Stimulated activated CD4-positive, alpha-beta T cell treated with anti-CD3 and anti-CD28 coated beads, Interleukin-1b, Interleukin-23, amount 100 ng/mL, for 1 hour (primary cell): ENCODE measurements at places on chromosomes 4 and X.

- no peak for DNase-seq
Measured at GRCh38 chrX:18769812-18770573, 62.5 kb downstream of the PPEF1 start.

DNA sequence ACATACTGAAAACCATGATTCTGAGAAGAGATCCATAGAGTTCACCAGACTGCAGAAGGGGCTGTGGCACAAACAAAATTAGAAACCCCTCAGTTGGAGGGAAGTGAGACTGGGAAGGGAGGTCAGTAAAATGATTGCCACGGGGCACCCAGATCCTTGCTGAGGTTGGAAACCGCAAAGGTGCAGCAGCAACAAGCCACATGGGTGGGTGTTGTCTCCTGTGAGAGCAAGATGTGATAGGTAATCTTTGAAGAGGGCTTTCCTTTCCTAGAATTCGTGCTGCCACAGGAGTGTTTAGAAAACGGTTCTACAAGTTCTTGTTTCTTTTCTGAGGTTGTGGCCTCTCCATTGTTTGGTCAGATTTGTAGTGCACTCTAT, 85.5 kb downstream of the NFKB1 start:
- DNase-seq, result no peak

DNA sequence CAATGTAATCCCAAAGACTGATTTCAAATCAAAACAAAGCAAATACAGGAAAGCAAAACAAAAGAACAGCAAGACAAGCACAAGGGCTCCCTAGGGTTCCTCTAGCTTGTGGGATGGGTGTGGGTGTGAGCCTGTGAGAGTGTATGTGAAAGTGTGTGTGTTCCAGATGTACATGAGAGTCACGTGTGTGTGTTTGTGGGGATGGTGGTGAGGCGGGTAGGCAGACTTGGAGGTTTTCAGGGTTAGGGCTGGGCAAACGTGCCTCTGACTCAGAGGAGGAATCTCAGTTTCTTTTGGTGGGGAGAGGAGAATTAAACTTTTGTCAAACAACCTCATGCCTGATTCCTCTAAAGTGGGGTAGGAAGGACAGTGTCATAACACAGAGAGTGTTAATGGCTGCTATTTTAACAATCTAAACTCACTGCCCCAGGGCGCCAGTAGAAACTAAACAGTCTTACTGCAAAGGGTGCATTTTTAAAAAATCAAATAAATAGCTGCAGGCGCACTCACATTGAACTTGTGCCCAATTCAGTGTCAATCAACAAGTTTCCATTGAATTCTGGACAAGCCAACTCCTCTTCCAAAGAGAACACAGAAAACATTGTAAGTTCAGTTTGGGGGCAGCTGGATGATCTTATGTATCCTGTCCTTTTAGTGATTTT, 51.8 kb downstream of the CHRDL1 start:
- no peak for DNase-seq

GRCh38 chr4:116847616-116848015, 237.8 kb downstream of the TRAM1L1 start:
- no peak for DNase-seq

GRCh38 chr4:71520850-71521249, 182.0 kb downstream of the SLC4A4 start:
- no peak for DNase-seq

- DNase-seq, result no peak
Measured at GRCh38 chr4:3823496-3824341, 57.5 kb downstream of the ADRA2C start.
